NCI-H187 treated with DMSO at 0.1 percent for 48 hours (cell line): ENCODE measurements at places on chromosomes 2 and 18.
A peak's percentile ranks its signal among the peaks of the same experiment; 100 is the strongest.

DNA sequence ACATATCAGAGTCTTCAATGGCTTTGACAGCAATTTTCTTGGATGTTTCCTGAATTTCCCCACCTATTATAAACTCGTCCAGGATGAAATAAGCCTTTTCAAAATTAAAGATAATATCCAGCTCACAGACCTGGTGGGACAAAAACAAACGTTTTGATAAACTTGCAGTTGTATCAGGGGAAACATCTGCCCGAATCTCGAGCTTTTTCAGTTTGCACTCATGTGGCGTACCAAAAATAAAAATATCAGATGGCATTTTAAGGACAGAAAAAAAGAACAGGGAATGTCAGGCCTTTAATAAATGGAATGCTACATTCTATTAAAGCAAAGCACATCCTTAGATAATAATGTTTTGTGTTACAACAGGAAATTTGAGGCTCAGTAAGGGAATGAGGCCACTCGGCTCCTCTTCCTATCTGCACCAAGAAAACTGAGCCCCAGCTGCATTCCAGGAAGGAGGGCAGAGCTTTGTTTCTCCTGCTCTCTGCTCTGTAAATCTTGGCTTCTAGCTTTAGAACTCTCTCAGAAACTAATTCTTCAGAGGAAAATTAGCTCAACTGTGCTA, 72.1 kb downstream of the AP1S3 start:
- no peak for DNase-seq

GRCh38 chr2:28721601-28722191, 29.9 kb upstream of the PPP1CB start:
- no peak for DNase-seq

DNA sequence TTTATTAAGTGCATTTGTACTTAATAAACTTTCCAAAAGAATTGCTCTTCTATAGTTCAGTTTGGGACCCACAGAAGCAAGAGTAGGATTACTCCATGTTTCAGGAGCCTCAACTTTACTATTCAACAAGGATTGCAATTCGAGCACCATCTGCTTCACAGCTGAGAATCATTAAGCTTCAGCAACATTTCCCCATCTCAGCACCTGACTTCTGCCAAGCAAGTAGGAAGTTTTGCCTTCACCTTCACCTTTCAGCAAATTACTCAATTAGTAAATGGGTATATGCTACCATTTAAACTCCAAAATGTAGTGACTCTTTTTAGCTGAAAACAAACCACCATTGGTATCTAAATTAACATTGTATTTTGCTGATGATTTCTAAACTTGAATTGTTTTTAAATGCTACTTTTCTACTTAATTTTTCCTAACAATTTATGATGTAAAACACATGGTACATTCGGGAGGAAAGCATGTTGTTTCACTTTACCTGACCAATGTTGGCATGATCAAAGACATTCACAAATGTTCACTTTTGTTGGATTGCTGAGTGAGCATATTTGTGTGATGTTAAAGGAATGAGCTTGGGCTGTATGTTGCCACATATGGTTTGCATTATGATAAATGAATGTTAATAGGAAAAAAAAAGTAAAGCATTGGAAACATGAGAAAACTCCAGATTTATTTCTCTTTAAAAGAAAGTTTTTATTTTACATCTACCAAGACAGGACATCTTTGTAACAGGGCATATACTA, 159.2 kb downstream of the GULP1 start:
- DNase-seq: no peak

- no peak for DNase-seq
Observed at GRCh38 chr2:30978044-30978443, 160.2 kb downstream of the GALNT14 start.

DNA sequence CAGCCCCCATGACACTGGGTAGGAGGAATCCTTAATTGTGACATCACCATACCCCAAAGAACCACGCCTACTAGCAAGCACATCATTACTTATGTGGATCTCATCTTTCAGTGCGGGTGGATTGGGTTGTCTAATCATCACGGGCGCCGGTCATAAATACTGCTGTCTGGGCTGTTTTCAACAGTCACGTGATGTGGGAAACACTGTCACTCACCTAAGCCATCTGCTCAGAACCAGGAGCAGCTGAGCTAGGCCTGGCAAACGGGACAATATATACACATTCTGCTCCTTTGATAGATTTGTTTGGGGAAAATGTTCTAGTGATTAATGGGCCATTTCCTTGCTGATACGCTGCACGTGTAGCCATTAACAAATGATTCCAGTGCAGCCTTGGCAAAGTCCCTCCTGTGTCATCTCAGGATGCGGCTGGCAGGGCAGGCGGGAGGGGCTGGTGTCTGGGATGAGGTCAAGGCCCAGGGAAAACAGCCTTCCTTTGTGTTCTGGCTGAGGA, 145.9 kb upstream of the COPS8 start:
- DNase-seq: peak; percentile 42

DNA sequence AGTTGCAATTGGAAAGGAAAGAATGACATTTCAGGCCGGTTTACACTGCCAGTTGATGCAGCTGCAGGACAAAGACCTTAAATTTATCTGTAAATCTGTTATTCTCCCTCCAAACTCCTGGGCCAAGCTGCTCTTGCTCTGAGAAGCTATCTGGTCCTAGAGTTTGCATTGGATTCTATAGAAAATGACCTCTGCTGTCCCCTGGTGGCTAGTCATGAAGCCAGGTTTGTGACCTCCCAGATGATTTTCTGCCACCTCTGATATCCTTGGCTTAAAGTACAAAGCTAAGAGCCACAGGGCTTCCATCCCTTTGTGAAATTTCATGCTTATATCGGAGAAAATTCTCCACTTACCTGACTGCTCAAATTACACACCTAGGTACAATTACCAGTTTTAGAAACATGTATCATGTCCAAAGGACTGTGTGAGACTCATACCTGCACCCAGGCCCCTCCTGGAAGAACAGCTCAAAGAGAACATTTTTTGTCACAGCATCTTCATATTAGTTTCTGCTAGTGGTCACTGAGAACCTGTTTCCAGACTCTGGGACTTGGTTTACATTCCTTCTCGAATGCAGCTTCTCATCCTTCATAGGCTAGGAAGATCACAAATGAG, 28.9 kb upstream of the IER3IP1 start:
- no peak for DNase-seq

DNA sequence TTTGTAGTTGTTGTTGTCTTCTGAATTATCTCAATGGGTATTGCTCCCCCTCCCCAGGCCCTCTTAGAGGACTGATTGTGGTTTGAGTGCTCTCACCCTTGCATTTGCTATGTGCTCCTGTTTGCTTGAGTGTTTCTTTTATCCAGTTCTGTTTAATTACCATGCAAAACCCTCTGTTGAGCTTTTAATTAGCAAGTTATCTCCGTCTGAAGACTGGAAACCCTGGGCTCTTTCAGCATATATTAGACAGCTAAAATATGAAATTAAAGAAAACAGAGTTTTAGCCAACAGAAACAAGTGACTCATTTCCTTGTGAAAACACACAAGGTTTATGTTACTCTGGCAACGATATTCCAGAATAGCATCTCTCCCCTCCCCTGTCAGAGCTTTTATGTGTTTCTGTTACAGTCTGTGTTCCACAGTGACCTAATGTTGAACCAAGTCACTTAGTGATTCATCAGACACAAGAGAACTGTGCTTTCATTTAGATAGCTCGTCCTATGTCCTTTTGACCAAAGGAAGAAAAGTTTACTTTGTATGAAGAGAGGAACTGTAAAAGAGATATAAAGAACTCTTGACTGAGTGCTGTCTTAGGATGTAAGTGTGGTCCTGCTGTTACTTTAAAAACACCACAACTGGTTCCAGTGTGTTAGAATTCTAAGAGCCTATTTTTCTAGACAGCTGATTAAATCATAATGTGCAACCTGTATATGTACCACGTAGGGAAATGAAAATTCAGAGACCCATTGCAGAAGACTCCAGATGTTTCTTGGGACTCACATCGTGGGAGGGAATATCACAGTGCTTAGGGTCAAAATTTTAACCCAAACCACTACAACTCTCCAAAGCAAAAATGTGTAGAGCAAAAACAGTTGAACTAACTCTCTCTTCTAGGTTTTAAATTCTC, 172.8 kb upstream of the RBMS1 start:
- DNase-seq: peak; percentile 11

DNA sequence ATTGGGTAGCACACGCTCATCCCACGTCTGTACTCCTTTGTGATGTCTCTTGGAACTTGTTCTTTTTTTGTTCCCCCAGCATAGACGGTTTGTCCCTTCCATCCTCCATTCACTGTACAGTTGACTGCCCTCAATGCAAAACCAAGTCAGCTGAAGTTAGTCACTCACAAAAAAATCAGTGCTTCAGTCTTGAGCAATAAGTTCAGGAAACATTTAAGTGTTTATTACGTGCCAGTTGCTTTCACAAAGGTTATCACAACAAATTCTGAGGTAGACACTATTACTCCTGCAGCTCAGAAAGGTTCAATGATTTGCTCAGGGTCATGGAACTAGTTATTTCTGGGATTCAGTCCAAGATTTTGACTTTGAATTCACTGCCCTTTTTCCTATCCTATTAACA, 102.2 kb downstream of the PDE1A start:
- DNase-seq: no peak

- DNase-seq: no peak
Observed at GRCh38 chr2:55116966-55117365, 66.7 kb upstream of the RTN4 start.

GRCh38 chr2:75892490-75892889, 181.8 kb upstream of the GCFC2 start:
- no peak for DNase-seq

DNA sequence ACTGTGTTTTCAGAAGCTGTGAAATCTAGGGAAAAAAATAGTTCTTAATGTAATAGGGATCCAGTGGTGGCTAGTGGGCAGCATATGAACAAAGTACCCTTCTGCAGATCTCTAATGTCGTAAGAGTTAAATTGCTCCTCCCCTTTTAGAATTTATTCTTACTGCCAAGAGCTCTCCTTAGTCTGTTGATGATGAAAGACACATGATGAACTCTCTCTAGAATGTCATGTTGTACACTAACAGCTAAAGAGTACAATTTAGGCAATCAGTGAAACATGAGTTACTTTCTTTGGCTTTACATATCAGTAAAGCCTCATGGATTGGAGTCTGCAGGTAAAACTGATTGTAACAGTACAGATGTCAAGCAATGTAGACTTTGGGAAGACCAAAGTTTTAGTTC, 84.2 kb downstream of the SLC39A10 start:
- no peak for DNase-seq

DNA sequence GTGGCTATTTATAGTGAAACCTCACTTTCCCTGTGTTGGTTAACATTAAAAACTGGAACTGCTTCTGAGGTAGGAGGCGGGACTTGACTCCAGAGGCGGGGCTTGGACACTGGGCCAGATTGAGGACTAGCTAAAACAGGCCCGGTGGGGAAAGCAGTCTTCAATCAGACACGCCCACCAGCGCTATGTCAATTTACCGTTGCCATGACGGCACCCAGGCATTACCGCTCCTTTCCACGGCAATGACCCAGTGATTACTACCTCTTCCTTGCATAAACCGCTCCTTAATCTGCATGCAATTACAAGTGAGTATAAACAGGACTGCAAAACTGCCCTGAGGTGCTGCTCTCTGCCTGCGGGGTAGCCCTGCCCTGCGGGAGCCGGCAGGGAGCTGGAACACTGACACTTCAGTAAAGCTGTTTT, 35.3 kb downstream of the LRRFIP1 start:
- peak; percentile 37 for DNase-seq

- no peak for DNase-seq
Observed at GRCh38 chr2:39234754-39235153, 9.0 kb downstream of the CDKL4 start.

DNA sequence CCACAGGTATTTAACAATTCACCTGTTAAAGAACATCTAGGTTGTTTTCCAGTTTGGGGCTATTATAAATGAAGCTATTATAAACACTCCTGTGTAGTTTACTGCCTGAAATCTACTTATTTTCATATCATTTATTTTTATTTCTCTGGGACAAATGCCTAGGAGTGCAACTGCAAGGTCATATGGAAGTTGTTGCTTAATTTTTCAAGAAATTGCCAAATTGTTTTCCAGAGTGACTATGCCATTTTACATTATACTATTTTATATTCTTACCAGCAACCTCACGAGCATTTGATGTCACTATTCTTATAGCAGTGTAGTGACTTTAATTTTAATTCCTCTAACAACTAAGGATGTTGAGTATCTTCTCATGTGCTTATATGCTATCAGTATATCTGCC, 298.4 kb downstream of the EXOC6B start:
- DNase-seq: no peak

- no peak for DNase-seq
Observed at GRCh38 chr2:38740851-38741731, 10.1 kb downstream of the SRSF7 start.

DNA sequence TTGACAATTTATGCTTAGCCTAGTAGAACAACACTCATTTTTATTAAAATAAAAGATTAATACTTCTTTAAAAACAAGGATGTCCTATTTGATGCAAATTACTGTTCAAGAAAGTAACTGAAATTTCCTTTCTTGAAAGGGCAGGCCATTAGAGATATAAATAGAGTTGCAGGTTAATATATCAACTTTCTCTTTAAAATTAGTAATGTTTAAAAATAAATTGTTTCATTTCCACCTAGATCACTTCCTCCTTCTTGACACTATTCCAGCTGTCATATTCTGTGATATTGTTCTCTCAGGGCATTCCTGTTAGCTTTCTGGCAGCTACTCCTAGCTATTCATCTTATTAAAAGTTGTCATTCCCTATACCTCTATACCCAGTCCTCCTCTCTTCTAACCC, 357.9 kb upstream of the NRP2 start:
- no peak for DNase-seq

- no peak for DNase-seq
Observed at GRCh38 chr2:238866656-238867277, 18.9 kb downstream of the TWIST2 start.

DNA sequence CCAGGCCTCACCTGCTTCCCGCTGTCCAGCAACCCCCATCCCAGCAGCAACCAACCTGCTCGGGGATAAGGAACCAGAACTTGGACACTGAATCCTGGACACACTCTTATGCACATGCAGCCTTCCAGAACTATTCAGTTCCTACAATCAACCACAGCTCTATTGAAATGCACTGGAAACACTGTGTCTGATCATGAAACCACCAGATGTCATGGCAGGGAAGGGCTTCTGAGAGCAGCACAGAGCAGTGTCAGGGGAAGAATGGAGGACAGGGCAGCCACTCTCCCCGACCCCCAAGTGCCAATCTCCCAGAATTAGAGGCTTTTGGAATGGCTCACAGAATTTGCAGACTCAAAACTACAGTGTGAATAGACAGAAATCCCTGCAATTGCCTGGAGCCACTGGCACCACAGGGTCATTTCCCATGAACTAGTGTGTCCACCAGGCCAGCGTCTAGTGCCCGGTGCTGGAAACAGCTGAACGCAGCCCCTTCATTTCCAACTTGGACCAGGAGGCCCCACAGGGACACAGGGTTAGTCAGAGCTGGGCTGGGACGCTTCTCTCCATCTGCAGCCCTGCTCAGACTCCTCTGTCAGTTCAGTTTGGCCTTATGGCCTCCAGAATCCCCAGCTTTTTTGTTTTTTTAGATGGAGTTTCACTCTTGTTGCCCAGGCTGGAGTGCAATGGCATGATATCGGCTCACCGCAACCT, 25.5 kb downstream of the MRPL35 start:
- no peak for DNase-seq

- DNase-seq: no peak
Observed at GRCh38 chr2:162607915-162608314, 230.7 kb downstream of the KCNH7 start.

GRCh38 chr2:29603341-29603740, 318.0 kb downstream of the ALK start:
- DNase-seq: no peak

- DNase-seq: no peak
Observed at GRCh38 chr2:45209875-45210274, 200.6 kb upstream of the SIX2 start.
